ENCODE measurements at places on chromosomes 4 and X.

- no peak for DNase-seq
Measured at GRCh38 chr4:85824166-85824945, 349.4 kb downstream of the ARHGAP24 start.

GRCh38 chr4:76584241-76585152, 149.5 kb downstream of the SHROOM3 start:
- peak; percentile 17 for DNase-seq

DNA sequence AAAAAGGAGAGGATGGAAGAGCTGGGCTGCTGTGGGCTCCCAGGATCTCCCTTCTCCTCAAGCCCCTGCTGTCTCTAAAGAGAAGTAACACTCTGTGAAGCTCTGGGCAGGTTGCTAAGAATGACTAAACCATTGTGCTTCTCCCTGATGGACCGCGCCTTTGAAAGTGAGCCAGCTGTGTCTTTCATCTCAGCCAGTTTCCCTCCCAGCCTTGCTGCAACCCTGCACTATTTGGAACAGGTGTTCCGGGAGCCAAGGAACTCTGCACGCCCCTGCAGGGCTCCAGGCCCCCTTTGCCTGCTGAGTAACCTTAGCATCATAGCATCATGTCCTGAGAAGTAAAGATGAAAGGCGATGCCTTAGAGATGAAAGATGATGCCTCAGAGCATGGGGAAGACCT, 39.7 kb downstream of the SMIM20 start:
- no peak for DNase-seq

- DNase-seq, result no peak
Measured at GRCh38 chrX:40298572-40299479, 201.1 kb upstream of the BCOR start.

DNA sequence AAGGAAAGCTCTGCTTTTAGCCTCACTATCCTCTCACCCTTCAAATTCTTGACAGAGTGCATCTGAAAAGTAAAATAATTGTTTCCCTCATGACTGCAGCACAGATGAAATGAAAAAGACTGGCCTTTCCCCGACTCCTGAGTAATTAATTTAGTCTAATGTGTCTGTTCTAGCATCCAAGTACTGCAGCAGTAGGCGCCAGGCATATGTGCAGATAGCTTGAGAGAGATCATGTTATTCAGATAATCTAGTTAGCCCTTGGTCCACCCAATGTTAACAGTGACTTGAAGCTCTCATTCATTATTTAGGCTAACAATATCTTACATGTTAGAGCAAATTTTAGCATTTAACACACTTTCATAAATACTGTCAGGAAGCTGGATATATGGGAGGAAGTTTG, 54.0 kb downstream of the MAP9 start:
- peak; percentile 64 for DNase-seq

DNA sequence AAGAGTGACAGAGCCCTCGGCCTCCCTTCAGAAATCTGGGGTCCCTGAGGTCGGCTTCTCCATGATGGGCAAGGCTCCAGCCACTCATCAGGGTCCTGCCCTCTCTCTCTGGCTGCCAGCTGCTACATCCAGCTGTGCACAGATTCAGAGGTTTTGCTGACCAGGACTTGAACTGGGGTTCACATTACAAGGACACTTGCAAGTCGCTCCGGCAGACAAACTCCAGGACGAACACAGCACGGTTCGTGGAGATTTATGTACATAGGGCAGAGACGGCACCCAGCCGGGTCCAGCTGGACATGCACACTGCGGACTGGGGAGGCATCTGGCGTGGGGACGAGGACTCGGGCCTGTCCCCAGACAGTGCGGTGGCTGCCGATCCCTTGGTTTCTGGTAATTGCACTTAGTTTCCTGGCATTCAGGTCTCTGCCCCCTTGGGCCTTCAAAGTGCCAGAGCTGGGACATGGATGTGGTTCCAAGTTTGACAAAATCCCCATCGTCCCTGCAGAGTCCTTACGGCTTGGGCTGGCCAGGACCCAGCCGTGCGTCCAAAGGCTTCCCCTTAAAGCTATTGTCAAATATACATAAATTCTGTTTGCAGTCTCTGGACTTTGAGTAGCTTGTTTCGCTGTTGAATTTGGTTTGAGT, 6.2 kb upstream of the C4orf50 start:
- DNase-seq, result no peak

All from BE2C (cell line).